Stomach (tissue), 19 donors: ENCODE measurements at places on chromosomes 6 and 20. TPM values are rescaled to one million over a fixed set of nuclear protein-coding genes. Genes with fewer than 3 reads are reported as not detected.

GRCh38 chr6:166471797-166472260 lies 89.1 kb upstream of the MPC1 start:
- no peak for DNase-seq

- DNase-seq: no peak
These were observed 33.0 kb downstream of the RIPOR2 start for GRCh38 chr6:24902782-24903181.

The RAMACL gene
- 9.0 TPM for total RNA-seq

GRCh38 chr6:26358511-26358981 lies 6.5 kb upstream of the BTN3A2 start:
- DNase-seq: no peak

The ECI2 gene
- total RNA-seq: 41.5 TPM

The PLN gene
- total RNA-seq: 158 TPM

GRCh38 chr6:131175564-131175963 lies 40.3 kb downstream of the AKAP7 start:
- no peak for DNase-seq

GRCh38 chr6:36685926-36686667 lies 7.6 kb downstream of the CDKN1A start:
- peak; percentile 1 for DNase-seq

The TUBB2B gene
- 1.4 TPM for total RNA-seq

The RNGTT gene
- total RNA-seq: 31.6 TPM

- no peak for DNase-seq
These were observed 68.7 kb upstream of the SNX9 start for GRCh38 chr6:157754351-157754750.

The ERVFRD-1 gene
- not detected for total RNA-seq

DNA sequence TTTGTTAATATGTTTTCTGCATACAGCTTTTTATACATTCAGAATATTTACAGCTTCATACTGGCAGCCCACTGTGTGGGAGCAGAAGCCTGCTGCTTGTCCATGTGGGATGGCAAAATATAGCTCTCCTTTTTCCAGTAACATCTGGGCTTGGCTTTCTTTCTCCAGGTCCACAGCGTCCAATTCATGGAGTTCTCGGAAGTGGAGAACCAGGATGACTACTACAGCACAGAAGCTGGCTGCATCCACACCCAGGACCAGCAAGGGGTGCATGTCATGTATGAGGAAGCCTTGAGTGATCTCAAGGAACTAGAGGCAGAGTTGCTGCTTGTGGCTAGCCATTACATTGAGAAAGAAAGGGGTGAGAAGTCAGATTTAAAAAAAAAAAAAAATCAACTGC lies 143.1 kb downstream of the CD164 start:
- DNase-seq: no peak
